ENCODE measurements at places on chromosomes 4 and X.

GRCh38 chr4:139642364-139642763 is 23.3 kb upstream of the MGST2 start:
- DNase-seq, result no peak

DNA sequence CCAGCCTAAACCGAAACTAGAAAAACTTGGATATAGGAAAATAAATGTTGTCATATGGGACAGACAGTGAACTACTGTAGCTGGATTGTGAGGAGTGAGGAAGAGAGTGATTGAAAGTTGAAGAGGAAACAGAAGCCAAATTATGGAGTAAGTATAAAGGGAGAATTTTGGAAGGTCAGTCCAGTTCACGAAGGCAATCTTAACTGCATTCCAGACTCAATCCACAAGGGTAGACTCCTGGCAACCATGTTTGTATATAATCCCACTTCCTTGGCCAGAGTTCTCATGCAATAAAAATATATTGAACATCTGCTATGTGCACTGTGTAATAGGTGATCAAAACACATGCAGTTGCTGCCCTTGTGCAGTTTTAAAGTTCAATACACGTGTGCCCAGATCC is 58.6 kb upstream of the CAMK2D start:
- no peak for DNase-seq

DNA sequence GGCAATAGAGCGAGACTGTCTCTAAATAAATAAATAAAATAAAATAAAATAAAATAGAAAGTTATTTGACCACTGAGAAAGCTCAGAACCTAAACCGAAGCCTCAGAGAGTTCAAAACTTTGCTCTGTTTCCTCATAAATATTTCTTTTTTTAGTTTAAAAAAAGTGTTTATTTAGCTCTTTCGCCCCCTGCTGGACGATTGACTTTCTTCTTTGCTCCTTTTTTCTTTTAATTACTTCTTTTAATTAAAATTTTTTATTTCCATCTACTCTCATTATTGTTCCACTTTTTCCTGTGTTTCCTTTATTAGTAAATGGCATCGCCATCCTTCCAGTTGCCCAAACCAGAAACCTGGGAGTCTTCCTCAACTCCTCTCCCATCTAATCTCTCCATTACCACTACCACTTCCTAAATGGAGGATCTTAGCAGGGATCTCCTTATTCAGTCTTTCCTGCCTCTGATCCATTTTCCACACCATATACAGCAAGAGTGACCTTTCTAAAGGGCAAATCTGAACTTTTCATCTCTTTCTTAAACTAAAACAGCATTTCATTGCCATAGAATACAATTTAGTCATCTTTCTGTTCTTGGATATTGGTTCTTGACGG is 728 bp upstream of the IL13RA2 start:
- no peak for DNase-seq

DNA sequence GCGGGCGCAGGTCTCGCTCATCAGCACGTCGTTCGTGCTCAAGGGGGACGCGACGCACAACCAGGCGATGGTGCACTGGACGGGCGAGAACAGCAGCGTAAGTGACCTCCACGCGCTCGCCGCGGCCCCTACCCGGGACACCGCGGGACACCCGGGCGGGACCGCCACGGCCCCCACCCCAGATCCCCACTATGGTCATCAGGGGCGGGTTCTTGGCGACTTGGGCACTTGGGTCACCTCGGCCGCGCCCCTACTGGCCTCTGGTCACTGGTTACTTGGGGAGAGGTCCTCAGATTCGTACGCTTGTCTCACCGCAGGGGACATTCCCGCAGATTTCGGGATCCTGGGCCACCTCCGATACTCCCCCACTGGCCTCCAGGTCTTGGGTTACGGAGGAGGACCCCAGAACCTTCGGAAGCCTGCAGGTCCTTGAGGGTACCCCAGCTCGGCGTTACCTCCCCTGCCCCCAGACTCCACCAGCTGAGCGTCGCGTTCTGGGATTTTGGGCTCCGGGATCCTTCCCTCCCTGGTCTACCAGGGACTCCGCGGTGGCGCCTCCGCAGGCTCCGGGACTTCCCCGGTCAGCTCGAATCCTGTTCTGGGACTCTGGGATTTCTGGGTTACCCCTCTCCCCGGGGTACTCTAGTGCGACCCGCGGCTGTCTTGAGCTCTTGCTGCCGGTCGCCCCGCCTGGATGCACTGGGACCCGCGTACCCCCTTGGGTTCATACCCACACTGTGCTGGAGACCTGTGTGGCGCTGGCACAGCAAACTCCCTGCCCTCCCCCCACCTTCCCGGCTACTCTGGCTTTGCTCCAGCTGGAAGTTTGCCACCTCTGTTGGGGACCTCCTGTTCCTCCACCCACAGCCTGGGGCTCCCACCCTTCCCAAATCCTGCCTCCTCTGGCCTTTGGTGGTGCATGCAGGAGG is 956 bp downstream of the SORCS2 start:
- no peak for DNase-seq

DNA sequence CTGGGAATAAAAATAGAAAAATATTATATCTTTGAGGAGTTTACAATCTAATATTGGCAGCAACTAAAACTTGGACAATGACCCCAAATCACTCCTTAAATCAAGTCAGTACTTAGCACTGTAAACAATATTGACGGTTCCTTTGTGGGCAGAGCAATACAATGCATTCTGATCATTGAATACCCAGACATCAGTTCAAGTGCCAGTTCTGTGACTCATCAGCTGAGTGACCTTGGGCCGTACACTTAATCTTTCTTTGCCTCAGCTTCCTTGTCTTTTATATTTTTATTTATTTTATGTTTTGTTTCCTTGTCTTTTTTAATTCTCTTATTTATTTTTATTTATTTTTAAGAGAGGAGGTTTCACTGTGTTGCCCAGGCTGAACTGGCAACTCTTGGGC is 112.2 kb upstream of the ANXA3 start:
- no peak for DNase-seq

- DNase-seq, result no peak
Measured at GRCh38 chrX:154595559-154596249, 10.8 kb downstream of the CTAG1A start.

DNA sequence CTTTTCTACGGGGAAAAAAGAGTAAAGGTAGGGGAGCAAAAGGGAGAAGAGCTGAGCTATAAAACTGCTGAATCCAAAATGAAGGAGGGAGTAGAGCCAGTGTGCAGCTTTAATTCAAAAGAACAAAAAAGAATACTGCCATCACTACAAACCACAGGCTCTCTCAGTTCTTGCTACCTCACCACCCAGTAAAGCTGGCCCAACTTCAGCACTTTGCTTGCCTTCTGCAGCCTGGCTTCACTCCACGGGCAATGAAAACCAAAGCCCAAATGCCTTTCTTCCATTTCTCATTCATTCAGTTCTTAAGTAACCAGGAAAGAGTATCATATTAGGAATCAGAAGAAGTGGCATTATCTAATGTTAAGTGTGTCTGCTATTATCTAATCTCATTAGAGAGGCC is 376.8 kb downstream of the BCOR start:
- no peak for DNase-seq

- DNase-seq, result no peak
Measured at GRCh38 chrX:40912166-40912565, 173.1 kb upstream of the USP9X start.

GRCh38 chr4:183390374-183390773 is 54.1 kb upstream of the CDKN2AIP start:
- no peak for DNase-seq

- DNase-seq, result no peak
Measured at GRCh38 chr4:186934841-186935443, 211.3 kb upstream of the FAT1 start.

- DNase-seq, result no peak
Measured at GRCh38 chrX:7372825-7373525, 225.0 kb upstream of the PUDP start.

- no peak for DNase-seq
Measured at GRCh38 chrX:109089359-109089758, 353.0 kb upstream of the IRS4 start.

GRCh38 chr4:8410641-8411271 is 29.8 kb downstream of the ACOX3 start:
- peak; percentile 65 for DNase-seq

DNA sequence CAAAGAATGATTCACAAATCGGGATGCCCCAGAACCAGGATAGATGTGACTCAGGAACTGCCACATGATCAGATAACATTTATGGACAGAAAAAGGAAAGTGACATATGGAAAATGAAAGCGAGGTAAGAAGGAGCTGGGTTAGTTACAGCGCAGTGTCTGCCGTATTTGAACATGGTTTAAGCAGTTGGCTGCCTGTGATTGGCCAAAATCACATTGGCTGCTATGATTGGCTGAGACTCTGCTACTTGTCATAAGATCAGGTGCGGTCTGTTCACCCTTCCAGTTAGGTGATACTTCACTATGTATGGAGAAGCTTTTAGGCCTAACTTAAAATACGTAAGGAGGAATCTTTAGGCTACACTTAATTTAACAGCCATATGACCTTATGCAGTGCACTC is 322.7 kb upstream of the HAND2 start:
- DNase-seq, result peak; percentile 21

DNA sequence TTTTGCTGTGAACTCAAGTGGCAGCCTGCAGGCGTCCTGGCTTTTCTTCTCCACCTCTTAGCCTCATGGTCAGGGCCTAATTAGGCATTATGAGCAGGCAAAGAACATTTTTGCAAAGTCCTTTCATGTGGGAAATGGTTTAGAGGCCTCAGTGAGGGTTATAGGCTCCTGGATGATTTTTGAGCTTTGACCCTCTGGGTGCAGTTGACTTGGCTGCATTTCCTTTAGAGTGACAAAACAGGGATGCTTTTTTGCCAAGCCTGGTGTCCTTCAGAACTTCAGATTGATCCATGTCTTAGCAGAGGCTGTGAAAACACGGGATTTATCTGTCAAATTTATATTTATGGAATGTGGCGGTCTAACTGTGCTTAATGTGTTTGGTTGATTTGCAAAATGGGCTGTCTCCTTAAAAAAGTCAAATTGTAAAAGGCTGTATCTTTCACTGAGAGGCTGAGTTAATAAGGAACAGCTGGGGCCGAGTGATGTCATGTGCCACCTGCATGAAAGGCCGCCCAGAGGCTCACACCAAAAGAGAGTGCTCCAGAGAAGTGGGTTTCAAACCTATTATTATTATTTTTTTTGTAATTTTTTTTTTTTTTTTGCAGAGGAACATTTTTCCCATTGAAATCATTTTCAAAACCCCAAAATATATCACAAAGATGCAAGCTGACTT is 192.2 kb upstream of the ARX start:
- no peak for DNase-seq

- no peak for DNase-seq
Measured at GRCh38 chrX:131046596-131046995, 11.6 kb upstream of the ARHGAP36 start.

- no peak for DNase-seq
Measured at GRCh38 chr4:4578981-4579380, 37.1 kb upstream of the STX18 start.
